Effector memory CD4-positive, alpha-beta T cell (primary cell): ENCODE measurements at places on chromosomes 2 and 18.

DNA sequence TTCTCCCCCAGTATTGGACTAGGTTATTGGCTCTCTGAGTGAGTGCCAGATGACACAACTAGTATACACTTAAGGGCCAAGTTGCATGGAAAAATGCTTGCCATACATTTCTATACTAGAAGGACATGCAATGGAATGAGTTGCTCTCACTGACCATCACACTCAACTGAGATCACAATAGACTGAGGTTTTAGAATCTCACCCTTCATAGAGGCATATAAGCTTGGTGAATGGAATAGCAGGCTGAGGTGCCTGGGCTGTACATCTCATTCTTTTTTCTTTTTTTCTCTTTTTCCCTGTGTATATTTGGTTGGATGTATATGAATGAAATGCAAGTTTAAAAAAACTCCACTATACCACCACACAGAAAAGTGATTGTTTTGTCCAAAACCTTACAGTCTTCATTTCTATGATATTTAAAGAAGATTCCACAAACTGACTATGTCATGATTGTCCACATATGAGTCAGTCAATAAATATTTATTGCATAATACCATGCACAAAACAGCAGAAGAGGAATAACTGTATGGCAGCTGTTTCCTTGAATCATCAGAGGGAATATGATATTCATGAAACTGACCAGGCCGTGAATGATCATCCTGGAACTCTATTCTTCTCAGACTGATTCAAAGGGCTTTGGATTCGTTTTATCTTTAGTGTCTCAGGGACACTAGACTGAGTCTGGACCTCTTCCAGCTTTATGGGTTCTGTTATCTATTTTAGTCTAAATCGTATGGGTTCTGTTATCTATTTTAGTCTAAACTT is 122.6 kb upstream of the STK17B start:
- no peak for DNase-seq
- no peaks in the 10 kb centered on the region for H3K36me3 ChIP-seq
- no peak overlapping the region for H3K4me3 ChIP-seq

- H3K4me1 ChIP-seq = no peaks in the 10 kb centered on the region
- DNase-seq = no peak
- H3K27ac ChIP-seq = no peak overlapping the region
- no peaks in the 10 kb centered on the region for H3K27me3 ChIP-seq
- H3K4me3 ChIP-seq = no peak overlapping the region
Measured at GRCh38 chr2:165582409-165582808, 112.9 kb downstream of the CSRNP3 start.

GRCh38 chr2:171837736-171838135 is 56.3 kb downstream of the SLC25A12 start:
- H3K4me1 ChIP-seq = no peaks in the 10 kb centered on the region
- H3K4me3 ChIP-seq = no peak overlapping the region
- no peak for DNase-seq
- no peak overlapping the region for H3K27ac ChIP-seq
- peaks cover 38% of the 10 kb centered on the region for H3K36me3 ChIP-seq
- no peaks in the 10 kb centered on the region for H3K27me3 ChIP-seq

GRCh38 chr2:229462112-229462511 is 191.0 kb upstream of the PID1 start:
- H3K27me3 ChIP-seq = no peaks in the 10 kb centered on the region
- H3K27ac ChIP-seq = no peak overlapping the region
- no peak for DNase-seq
- no peaks in the 10 kb centered on the region for H3K4me1 ChIP-seq
- no peaks in the 10 kb centered on the region for H3K36me3 ChIP-seq

- no peak for DNase-seq
- H3K4me1 ChIP-seq = no peaks in the 10 kb centered on the region
Measured at GRCh38 chr2:110657724-110658305, 20.0 kb downstream of the BUB1 start.

DNA sequence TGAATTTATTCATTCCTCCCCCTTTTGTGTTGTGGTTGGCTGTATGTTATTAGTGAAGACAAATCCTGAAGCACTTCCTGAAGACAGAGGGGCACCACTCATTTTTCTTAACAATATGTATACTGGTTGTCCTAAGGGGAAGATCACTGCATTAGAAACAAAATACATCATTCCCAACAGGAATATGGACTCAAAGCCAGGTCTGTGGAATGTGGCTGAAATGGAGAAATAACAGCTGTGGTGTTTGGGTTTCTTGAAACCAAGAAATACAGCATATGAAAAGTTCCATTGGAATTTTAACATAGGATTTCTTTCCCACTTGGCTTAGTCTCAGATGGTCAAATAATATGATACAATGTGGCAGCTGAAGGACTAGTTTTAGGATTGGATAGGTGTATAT is 267.6 kb downstream of the KCNE4 start:
- H3K36me3 ChIP-seq = no peaks in the 10 kb centered on the region
- no peak overlapping the region for H3K27ac ChIP-seq
- no peaks in the 10 kb centered on the region for H3K27me3 ChIP-seq
- no peak for DNase-seq
- H3K4me3 ChIP-seq = no peak overlapping the region

- no peak overlapping the region for H3K27ac ChIP-seq
- no peaks in the 10 kb centered on the region for H3K36me3 ChIP-seq
- no peaks in the 10 kb centered on the region for H3K4me1 ChIP-seq
- H3K4me3 ChIP-seq = no peak overlapping the region
- no peaks in the 10 kb centered on the region for H3K27me3 ChIP-seq
Measured at GRCh38 chr18:47420130-47420529, 168.7 kb upstream of the SKOR2 start.

DNA sequence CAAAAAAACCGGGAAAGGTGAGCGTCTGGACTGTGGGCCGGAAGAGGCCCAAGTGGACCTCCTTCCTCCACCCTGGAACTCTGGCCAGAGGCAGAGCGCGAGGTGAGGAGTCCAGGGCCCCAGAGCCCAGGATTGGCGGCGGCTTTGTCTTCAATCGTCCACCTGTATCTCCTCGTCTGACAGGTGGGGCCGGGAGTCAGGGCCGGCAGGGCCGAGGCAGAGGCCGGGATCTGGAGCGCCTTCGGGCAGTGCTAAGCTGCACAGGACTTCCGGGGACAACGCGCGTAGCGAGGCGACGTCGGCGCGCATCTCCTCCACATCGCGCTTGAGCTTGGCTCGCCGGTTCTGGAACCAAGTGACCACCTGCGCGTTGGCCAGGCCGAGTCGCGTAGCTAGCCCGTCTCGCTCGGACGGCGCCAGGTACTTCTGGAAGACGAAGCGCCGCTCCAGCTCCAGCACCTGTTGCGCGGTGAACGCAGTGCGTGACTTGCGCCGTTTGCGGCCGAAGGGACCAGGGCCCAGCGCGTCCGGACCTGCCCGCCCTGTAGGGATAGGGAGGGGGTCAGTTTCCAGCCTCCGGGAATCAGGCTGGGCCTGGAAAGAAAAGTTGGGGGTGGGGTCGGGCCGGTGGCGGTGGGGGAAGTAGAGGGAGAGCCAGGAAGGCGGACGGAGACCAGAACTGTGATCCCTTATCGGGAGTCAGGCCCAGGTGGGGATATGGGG is 1.5 kb downstream of the LBX2 start:
- H3K4me1 ChIP-seq = peaks cover 29% of the 10 kb centered on the region
- peaks cover 42% of the 10 kb centered on the region for H3K27me3 ChIP-seq
- H3K4me3 ChIP-seq = peak overlapping the region; percentile 66
- DNase-seq = no peak

GRCh38 chr2:33681364-33681757 is 82.3 kb upstream of the FAM98A start:
- no peaks in the 10 kb centered on the region for H3K36me3 ChIP-seq
- DNase-seq = no peak
- H3K4me3 ChIP-seq = no peak overlapping the region
- H3K27ac ChIP-seq = no peak overlapping the region
- H3K27me3 ChIP-seq = no peaks in the 10 kb centered on the region

GRCh38 chr2:60496475-60496874 is 57.0 kb downstream of the BCL11A start:
- no peaks in the 10 kb centered on the region for H3K4me1 ChIP-seq
- H3K27me3 ChIP-seq = no peaks in the 10 kb centered on the region
- no peak overlapping the region for H3K27ac ChIP-seq
- no peak overlapping the region for H3K4me3 ChIP-seq
- H3K36me3 ChIP-seq = no peaks in the 10 kb centered on the region
- DNase-seq = no peak

GRCh38 chr18:24214144-24214543 is 75.3 kb downstream of the CABYR start:
- H3K27ac ChIP-seq = no peak overlapping the region
- no peaks in the 10 kb centered on the region for H3K36me3 ChIP-seq
- H3K4me3 ChIP-seq = no peak overlapping the region

GRCh38 chr2:234422273-234422732 is 74.6 kb downstream of the ARL4C start:
- no peaks in the 10 kb centered on the region for H3K27me3 ChIP-seq
- H3K36me3 ChIP-seq = no peaks in the 10 kb centered on the region
- DNase-seq = peak; percentile 39
- H3K4me1 ChIP-seq = peaks cover 72% of the 10 kb centered on the region
- H3K27ac ChIP-seq = peak overlapping the region; percentile 91

GRCh38 chr18:44957461-44957860 is 276.8 kb downstream of the SETBP1 start:
- H3K4me3 ChIP-seq = no peak overlapping the region
- H3K27ac ChIP-seq = no peak overlapping the region
- no peaks in the 10 kb centered on the region for H3K4me1 ChIP-seq
- H3K27me3 ChIP-seq = no peaks in the 10 kb centered on the region

- no peak overlapping the region for H3K27ac ChIP-seq
- no peak for DNase-seq
- H3K4me1 ChIP-seq = no peaks in the 10 kb centered on the region
- H3K36me3 ChIP-seq = no peaks in the 10 kb centered on the region
Measured at GRCh38 chr2:109313343-109313742, 184.3 kb downstream of the SH3RF3 start.

DNA sequence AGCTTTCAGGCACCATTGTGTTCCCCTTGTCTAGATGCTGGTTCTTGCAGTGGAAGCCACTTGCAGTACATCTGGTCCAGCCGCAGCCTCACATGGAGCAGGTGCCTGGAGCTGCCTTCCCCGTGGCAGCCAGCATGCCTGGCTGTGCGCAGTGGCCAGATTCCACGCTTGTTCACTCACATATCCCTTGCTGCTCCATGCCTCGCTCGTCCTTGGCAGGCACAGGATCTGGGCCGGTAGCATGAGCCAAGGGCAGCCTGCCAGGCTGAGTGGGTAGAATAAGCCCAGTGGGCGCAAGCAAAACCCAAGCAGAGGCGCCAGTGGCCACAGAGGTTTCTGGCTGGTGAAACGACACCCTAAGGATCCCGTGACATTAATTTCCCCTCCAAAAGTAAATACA is 20.6 kb downstream of the TMX3 start:
- no peak overlapping the region for H3K27ac ChIP-seq
- peaks cover 41% of the 10 kb centered on the region for H3K36me3 ChIP-seq
- H3K4me1 ChIP-seq = no peaks in the 10 kb centered on the region
- DNase-seq = no peak

DNA sequence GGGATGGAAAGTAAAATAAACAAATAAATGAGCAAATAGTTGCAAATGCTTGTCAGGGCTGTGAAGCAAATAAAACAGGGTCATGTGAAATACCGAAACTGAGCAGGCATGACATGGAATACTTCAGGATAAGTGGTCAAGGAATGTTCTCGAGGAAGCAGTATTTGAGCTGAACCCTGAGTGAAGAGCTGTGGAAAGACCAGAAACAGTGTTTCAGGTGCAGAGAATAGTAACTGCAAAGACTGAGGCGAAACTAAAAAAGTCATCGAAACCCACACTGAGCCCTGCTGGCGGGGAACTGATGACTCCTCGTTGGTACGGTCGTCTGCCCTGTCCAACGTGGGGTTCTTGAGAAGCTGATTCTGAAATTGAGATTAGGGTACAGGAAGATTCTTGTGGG is 27.2 kb upstream of the MYCN start:
- H3K4me3 ChIP-seq = no peak overlapping the region
- no peaks in the 10 kb centered on the region for H3K4me1 ChIP-seq
- H3K27me3 ChIP-seq = no peaks in the 10 kb centered on the region
- no peak overlapping the region for H3K27ac ChIP-seq
- H3K36me3 ChIP-seq = no peaks in the 10 kb centered on the region
- DNase-seq = no peak

DNA sequence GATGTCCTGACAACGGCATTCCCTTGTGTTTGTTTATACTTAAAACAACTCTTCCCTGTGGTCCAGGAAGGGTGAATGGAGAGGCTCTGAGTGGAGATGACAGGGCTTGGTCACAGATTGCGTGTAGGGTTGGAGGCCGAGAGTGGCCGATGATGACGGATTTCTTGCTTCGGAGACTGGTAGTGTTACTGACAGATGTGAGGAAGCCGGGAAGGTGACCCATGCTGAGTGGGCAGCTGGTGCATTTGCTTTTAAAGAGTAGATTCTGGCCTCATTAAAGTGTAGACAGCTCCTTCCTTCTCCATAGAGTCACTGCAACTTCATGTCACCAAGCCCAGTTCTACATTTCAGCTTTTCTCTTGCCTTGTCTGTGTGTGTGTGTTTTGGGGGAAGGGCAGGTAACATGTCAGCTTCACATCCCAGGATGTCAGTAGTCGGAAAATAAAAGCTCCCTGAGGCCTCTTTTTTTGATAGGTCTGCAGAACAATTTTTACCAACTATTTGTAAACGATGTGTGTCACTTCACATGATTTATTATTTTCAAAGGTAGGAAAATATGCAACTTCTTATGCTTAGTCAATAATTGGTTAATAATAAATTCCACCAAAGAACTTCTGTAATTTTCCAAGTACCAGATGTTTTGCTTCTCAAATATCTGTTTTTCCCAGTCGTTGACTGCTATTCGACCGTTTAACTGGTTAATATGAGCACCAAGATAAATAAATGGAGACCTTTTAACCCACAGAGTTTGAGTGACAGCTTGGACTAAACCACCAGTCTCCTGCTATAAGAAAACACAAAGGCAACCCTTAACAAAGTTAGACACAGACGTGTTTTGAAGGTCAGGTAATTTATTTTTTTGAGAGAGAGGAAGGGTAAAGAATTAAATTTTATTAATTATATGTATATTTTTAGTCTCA is 436.9 kb downstream of the SLC4A3 start:
- no peak overlapping the region for H3K27ac ChIP-seq
- no peaks in the 10 kb centered on the region for H3K4me1 ChIP-seq
- no peak for DNase-seq
- H3K4me3 ChIP-seq = no peak overlapping the region
- no peaks in the 10 kb centered on the region for H3K27me3 ChIP-seq
- H3K36me3 ChIP-seq = no peaks in the 10 kb centered on the region

DNA sequence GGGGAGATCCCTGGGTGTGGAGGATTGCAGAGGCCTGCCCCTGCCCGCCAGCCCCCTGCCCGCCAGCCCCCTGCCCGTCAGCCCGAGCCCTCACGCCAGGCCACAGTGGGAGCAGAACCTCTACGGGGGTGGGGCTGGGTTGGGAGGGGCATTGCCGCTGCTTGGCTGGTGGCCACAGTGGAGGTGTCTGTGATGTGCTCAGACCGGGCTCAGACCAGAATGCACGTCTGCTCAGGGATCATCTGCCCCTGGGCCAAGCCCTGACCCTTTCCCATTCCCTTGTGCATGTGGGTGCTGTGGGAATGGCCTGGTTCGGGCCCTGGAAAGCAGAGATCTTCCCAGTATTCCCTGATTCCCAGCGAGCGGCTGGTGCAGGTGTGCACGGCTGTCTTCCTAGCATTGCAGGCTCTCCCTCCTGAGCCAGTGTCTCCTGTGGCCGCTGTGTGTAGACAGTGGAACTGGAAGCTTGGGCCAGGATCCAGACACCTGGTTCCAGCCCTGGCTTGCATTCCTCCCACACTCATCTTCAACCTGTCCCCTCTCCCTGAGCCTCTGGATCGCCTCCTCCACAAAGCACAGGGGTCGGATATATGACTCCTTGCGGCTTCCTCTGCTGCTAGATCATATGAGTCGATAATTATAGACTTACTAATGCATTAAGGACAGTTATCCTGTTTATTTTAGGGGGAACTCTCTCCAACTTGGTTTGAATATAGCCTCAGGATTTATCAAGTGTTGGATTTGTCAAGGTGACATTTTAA is 161.6 kb downstream of the LDLRAD4 start:
- peaks cover 68% of the 10 kb centered on the region for H3K4me1 ChIP-seq
- H3K27ac ChIP-seq = peak overlapping the region; percentile 95
- no peak for DNase-seq
- H3K27me3 ChIP-seq = no peaks in the 10 kb centered on the region
